ENCODE measurements at places on chromosomes 1 and 21.

DNA sequence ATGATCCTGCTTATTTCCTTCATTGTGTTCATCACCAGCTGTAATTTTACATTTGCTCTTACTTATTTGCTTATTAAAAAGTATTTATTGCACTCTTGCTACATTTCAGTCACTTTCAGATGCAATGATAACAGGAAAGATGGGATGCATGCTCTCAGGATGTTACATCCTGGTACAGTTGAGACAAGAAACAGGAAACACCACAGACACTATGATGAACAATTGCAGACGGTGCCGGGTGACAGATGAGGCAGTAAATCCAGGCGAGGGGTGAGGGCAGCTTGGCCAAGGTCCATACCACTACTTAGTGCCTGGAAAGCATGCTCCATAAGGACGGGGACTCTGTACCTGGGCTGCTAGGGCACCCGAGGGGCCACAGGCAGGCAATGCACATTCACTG, 156.6 kb upstream of the RAB4A start:
- DNase-seq, result no peak

DNA sequence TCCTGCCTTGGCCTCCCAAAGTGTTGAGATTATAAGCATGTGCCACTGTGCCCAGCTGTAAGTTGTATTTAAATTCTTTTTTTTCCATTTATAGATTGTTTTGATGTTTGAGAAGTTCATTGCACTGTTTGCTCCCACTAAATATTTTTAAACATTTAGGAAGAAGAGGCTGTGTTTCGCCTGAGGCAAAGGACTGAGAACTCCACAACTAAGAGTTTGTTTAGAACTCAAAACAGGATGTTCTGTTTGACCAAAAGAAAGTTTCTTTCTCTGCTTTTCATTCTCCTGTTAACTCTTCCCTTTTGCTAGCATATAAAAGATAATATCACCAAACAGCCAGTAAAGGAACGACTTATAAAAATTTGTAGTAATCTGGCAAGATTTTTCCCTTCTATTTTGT, 87.0 kb downstream of the RUNX1 start:
- DNase-seq, result no peak

DNA sequence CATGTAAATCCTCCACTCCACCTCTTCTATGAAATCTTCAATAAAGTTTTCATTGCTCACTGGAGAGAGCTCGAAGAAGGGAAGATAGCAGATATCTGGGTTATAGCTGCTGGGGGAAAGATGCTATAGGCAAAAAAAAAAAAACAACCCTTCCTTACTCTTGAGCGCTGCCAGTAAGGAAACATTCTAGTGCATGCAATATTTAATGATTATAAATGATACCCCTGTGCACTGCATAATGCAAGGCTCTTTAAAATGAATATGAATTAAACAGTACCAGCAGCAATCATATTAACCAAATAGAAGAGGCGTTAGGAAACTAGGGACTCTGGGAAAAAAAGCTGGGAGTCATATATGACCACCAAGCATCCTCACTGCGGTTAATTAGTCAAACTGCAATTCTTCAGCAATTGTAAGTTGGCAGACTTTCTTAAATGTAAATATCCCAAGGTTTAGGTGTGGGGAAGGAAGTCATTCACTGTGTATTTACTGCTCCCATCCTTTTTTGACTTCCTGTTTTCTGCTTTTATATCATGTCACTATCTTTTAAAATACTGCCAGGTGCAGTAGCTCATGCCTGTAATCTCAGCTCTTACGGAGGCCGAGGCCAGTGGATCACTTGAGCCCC, 3.7 kb upstream of the DMRTB1 start:
- DNase-seq, result no peak

- no peak for DNase-seq
These were observed 108.2 kb downstream of the VPS13D start for GRCh38 chr1:12338017-12338416.

DNA sequence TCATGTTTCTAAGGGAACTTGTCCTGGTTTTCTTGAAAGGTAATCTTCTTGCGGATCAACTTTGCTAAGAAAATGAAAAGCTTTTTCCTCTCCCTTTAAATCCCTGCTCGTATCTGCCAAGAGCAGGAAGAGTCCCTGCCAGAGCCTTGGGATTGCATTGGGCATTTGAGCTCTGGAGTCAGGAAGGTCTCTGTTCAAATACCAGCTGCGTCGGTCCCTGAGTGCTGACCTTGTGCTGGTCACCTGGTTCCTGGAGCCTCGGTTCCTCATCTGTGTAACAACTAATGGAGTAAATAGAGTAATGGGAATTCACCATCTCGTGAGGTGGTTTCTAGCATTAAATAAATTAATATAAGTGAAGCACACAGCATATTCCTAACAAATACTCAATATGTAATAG, 274.6 kb upstream of the TMEM51 start:
- DNase-seq, result no peak

DNA sequence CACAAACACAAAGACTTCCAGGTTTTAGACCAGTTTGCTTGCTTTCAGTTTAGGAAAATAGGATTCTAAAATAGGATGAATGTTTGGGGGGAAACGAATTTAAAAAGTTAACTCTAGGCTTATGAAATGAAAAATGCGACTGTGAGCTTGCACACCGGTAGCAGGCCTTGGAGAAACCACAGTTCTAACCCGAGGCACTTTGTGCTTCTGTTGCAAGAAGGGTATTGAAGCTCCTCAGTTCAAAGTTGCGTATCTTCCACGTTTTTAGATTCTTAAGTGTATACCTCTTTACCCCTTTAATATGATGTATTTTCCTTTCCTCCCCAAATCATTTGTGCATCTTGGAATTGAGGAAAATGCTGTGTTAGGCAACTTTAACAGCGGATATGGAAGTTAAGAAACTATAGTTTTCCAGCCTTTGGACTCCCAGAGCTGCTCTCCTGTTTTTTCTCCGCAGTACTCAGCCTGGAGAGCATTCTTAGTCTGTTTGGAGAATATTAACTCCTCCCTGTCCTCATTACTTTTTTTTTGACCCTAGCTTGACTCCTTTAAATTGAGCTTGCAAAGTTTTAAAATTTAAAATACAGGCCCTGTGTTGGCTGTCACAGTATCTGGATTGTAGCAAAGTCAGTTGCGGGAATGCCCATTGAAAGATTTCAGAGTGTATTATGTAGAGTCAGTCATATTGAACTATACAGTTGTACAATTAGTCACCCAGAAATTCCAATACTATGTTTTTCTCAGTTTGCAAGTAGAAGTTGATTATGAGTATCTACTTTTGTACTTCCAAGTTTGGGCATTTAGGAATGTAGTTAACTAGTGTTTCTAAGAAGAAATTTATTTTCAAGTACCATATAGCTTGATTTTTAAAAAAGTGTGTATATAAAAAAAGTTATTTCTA, 2.6 kb downstream of the MRPS6 start:
- DNase-seq, result no peak

GRCh38 chr1:169148472-169149252, 42.2 kb downstream of the ATP1B1 start:
- no peak for DNase-seq

GRCh38 chr1:5921671-5922070, 70.6 kb downstream of the NPHP4 start:
- DNase-seq, result no peak

DNA sequence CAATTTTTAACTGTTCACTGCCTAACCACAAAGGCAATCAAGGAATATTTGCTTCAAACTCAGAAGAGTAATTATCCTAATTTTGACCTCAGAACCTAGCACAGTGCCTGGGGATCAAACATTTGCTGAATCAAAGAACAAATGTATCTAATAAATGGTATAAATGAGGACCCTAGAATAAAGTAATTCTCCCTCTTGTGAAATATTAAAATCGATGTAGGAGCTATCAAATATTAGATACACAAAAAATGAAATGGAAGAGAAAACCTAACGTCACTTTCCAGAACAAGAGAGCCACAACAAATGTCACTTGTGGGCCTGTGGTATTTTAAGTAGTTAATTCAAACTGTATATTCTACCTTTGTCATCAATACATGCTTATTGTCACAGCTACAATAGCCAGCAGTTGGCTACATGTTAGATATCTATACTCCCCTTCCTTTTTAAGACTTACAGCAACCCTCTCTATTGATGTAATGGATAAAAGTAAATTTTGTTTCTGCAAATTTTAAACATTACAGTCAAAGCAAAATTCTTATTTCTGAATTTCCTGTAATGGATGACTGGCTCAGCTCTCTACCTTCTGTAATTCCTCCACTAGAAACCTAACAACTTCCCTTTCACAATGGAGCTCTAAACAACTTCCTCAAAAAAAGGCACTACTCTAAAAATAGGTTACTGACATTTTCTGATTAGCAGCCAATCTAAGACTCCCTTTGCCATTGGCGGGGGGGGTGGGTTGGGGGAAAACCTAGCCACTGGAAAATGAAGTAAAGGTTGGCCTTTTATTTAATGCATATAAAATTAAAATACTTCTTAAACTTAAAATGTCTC, 37.6 kb downstream of the PUM1 start:
- DNase-seq, result no peak

DNA sequence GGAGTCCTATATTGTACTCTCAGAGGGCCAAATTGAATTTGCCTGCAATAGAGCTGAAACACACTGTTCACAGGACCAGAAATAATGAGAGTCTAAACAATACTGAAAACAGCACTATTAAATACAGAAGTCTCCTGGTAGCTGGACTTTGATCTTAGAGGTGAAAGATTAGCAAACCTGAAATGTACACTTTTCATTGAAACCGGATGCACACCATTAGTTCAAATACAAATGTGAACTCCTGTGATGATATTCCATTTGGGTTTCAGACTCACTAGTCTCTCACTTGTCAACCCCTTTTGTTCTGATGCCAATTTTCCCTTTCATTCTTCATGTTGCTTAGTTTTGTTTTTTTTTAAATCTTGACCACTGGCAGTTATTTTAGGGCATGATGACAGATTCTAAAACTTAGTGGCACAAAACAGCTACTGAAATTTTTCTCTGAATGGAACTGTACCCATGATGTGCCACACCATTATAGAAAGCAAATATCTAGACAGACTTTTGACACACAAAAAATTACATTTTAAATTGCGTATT, 5.9 kb upstream of the TNFSF4 start:
- no peak for DNase-seq

DNA sequence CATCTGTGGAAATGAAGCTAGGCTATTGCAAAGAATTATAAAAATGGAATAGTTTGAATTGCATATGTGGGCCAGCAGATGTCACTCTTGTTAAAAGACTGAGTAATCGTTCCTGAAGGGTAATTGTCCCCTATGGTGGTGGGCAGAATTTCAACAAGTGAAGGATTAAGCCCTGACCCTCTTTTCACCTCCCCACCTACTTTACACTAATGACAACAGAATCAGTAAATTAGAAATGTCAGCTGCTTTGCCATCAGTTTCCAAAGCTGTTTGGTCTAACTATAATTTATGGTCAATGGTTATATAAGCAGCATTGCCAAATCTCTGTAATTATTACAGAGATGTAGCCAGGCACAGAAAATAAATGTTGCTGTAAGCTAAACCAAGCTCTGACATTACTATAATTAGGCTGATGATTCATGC, 898.6 kb downstream of the AMY1C start:
- no peak for DNase-seq

GRCh38 chr1:31155216-31155806, 84.4 kb downstream of the NKAIN1 start:
- peak; percentile 49 for DNase-seq

GRCh38 chr1:32893198-32894018, 7.1 kb downstream of the HPCA start:
- DNase-seq, result peak; percentile 15

GRCh38 chr1:55257958-55258357, 42.8 kb upstream of the USP24 start:
- no peak for DNase-seq

GRCh38 chr1:116545359-116545705, 25.5 kb downstream of the CD58 start:
- DNase-seq, result no peak

GRCh38 chr21:31713973-31714740, 17.8 kb downstream of the SCAF4 start:
- peak; percentile 33 for DNase-seq

- no peak for DNase-seq
These were observed 2.1 kb downstream of the CLCC1 start for GRCh38 chr1:108961198-108961597.

GRCh38 chr1:38266197-38266520, 219.6 kb upstream of the POU3F1 start:
- DNase-seq, result no peak

DNA sequence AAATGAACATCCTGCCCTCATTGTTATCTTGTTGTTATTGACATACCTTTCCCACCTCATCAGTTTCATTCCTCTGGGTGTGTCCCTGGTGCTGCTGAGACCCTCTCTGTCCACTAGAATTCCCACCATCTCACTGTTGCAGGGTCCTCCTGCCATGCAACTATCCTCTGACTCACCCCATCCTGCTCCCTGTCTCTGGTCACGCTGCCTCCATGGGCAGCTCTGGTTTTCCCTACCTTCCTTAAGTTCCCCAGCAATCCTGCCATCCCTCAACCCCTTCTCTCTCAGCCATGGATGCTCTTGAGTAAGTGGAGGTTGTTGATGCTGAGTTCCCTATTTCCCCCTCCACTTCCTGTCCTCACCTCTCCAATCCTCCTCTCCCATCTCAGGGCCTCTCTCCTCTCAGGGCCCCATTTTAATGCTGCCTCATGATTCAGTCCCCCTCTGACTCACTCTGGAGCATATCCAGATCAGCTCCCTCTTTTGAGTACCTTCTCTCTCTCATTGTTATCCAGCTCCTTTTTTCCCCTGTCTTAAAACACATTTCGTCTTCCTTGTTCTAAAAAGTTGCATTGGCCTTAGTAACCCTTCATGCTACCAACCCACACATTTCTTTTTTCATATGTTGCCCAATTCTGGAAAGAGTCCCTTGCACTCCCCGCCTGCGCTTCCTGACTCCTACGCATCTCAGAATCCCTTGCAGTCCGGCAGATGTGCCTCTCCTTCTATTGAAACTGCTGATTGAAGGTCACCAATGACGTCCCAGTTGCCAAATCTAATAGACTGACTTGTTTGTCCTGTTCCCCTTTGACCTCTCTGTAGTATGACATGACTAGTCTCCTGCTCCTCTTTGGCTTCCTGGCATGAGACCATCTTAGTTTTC, 92.0 kb downstream of the CNIH3 start:
- peak; percentile 85 for DNase-seq

- DNase-seq, result no peak
These were observed 73.8 kb upstream of the ATP1A1 start for GRCh38 chr1:116299248-116299647.

GRCh38 chr21:17901458-17902079, 82.4 kb upstream of the C21orf91 start:
- peak; percentile 12 for DNase-seq

DNA sequence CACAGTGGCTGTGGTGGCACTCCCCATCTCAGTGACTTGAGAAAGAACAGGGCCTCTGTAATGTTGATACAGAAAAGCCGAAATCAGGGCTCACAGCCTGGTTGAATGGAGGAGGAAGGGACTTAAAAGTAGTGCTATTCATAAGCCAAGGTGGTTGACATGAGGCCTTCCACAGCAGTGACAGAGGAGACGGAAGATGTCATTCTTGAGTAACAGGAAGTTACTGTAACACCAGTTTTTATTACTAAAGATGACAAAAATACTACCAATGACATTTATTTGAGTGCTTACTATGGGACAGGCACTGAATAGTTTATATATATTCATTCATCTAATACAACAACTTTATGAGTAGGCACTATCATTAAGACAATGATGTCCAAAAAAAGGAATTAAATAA, 52.8 kb upstream of the GNG12 start:
- no peak for DNase-seq

GRCh38 chr1:104726917-104727316, 977.2 kb downstream of the AMY1C start:
- no peak for DNase-seq

- DNase-seq, result no peak
These were observed 156.9 kb downstream of the TOMM20 start for GRCh38 chr1:234971586-234972297.

- peak; percentile 83 for DNase-seq
These were observed 62.5 kb upstream of the ARHGAP29 start for GRCh38 chr1:94299627-94300553.
